ENCODE measurements at places on chromosomes 2 and 18.

DNA sequence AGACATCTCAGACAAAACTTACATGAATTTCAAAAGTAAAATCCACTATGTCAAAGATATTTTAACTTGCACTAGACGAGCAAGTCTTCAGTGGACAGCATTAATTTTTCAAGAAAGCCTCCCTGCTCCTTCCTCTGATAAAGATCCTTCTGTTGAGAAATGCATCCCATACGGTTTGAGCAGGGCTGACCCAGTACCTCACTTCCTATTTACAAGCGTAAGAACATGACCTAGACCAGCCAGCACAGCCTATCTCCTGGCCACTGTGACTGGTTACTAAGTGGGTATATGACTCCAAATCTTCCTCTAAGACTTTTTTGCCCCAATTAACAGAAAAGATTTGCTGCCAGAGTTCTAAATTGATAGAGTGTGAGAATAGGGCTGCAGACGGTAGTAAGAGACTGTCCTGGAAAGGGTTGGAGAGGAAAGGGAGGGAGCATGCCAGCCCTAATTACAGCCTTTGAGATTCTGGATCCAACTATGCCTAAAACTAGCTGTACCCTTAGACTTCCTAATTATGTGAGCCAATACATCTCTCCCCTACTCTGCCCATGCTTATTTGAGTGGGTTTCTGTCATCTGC lies 108.4 kb downstream of the PRELID3A start:
- no peak for DNase-seq

- no peak for DNase-seq
Observed at GRCh38 chr2:238709325-238710025, 138.4 kb upstream of the TWIST2 start.

DNA sequence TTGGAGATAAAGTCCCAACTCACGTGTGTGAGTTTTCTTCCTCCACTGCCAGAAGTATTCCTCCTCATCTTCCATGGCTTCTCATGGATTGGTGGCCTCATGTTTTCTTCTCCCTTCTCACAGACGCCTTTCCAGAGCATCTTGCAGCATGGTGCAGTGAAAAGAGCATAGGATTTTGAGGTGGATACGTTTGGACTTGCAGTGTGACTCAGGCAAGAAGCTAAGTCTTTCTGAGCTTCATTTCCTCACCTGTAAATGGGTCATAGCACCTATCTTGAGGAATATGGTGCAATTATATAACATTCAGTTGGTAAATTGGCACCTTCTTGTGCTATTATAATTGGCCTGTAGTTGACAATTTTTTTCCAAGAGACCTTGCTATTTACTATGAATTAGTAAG lies 247.6 kb downstream of the RDH14 start:
- no peak for DNase-seq

DNA sequence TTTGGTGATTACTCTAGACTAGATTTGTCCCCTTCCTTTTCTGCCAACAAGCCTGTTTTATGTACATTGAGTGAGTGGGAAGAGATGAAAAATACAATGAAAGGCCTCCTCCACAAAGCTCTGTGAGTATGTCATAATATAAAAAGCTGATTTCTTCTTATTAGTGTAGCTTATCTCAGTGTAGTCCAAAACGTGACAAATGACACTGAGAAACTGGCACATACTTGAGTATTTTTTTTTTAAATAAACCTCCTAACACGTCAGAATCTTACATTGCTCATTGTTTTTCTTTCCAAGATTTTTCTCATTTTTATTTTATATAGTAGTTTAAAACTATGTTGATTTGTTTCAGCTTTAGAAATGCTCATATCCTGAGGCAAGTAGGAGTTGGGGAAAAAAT lies 17.9 kb upstream of the FIGN start:
- no peak for DNase-seq

DNA sequence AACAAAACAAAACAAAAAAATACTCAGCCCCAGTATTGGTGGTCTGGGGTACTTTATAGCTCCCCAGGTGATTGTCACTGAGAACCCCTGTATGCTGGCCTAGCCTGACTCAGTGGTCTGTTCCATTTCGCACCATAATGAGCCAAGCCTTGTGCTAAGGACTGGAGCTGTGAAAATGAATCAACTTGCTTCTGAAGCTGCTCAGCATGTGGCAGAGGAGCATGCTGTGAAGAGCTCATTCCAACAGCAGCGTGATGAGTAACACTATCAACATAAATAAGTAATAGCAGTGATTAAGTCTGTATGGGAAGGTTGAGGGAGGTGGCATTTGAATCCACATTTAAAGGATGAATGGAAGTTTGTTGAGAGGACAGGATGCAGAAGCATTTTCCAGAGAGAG lies 67.2 kb upstream of the ATL2 start:
- no peak for DNase-seq

GRCh38 chr2:156333274-156333950 lies 891 bp upstream of the NR4A2 start:
- DNase-seq = no peak

DNA sequence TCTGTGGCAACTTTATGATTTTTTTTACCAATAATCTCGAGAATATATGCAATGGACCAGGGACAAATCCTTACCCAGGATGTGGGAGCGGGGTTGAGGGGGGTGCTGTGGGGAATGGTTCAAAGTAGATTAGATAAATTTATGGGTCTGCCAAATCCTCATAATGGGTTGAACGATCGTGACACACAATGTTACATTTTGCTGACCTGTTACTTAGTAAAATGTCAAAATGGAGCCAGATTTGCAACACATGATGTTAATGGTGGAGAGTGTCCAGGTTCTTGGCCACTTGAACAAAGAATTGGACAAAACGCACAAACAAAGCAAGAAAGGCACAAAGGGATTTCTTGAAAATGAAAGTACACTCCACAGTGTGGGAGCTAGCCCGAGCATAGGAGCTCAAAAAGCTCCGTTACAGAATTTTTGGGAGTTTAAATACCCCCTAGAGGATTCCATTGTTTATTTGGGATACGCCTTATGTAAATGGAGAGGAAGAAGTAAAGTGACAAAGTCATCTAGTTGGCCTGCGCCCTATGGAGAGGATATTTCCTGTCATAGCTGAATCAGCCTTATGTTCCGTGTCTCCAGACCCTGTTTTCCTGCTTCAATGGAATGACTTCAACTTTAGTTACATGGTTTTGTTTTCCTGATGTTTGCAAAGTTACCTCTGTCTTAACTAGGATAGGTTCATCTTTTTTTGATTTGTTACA lies 776.0 kb downstream of the DCC start:
- no peak for DNase-seq

DNA sequence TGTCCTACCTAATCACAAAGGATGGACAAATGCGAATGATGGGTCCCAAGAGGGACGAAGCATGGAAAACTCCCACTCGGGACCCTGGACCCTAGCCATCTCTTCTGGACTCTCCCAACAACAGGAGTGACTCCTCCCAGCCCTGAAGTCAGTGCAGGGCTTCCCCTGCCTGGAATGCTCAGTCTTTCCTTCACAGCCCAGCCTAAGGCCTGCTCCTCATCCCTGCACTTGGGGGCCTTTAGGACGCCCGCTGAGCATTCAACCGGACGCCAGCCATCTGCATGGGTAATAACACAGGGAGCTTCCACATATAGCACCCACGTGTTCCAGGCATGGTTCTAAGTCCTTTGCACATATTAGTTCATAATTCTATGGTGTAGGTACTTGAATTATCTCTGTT lies 237.5 kb downstream of the KLHL29 start:
- DNase-seq = no peak

GRCh38 chr2:176409671-176410070 lies 140.4 kb downstream of the MTX2 start:
- DNase-seq = no peak

GRCh38 chr2:227932001-227932400 lies 60.6 kb downstream of the DAW1 start:
- DNase-seq = no peak

DNA sequence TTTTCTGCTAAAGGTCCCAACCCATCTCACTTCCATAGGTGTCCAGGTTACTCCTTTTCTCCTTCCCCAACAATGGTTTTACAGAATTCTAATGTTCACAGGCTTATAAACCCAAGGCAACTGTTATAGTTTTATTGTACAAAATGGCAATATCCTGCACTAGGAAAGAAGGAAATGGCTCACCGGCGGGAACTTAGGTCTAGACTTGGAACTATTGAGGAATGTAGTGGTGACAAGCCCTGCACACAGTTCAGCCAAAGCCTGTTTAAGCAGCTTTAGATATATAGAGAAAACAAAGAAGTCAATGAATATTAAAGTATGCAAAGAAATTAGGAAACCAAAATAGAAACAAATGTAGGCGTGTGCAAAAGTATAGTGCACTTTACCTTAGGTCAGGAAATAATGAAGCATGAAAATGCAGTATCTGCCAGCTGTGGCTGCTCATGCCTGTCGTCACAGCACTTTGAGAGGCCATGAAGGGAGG lies 22.7 kb upstream of the KCNG3 start:
- DNase-seq = no peak

DNA sequence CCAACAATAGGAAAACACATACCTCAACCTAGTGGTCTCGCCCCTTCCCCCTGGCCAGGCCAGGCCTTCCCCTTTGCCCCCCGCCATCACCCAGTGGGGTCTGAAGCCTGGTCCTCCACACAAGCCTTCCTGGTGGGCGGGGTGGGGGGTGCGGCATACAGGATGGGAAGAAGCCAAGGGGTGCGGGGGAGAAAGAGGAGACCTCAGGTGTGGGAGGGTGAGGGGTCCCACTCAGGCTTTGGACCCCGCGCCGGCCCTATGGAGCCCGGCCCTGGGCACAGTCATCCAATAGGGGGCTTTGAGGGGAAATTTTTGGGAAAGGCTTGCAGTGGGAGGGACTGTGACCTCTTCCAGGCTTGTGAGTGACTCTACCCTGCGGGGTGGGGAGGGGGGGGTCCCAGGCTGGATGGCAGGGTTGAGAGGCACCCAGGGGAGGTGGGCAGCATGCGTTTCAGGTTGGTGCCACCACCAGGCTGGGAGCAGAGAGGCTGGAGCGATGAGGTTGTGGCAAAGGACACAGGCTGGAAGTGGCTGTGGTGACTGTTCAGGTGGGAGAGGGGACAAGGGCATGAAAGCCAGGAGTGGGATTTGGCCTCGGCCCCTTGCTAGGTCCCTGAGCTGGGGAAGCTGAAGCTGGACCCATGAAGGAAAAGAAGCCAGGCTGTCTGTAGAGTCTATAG lies 1.3 kb downstream of the SLC66A3 start:
- no peak for DNase-seq

DNA sequence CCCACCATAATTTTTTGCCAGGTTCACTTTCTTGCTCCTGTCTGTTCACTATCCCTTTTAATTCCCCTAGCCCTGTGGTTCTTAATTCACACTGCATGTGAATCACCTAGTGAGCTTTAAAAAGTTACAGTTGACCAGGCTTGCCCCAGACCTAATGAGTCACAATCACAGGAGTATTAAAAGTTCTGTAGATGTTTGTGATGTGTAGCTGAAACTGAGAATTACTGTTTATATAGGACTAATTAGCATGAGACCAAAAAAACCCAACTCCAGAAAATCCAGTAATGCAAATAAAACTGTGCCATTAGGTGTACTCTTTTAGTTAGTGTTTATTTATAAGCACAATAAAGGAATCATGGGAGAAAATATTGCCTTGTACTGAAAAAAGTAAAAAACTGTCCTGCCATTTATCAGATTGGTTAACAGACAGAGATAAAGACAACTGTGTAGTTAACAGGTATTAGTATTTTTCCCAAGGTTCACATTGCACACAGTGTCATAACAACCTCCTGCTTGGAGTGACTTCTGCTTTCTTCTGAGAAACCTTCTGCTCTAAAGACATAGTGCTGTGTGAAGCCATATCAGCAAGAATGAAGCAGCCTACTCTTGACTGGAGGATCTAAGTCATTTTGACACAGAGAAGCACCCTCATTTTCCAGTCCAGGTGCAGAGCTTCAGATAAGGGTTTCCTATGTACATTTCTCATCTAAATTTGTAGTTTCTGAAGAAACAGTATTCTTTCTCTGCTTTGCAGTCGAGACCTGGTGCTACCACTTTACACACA lies 39.0 kb downstream of the VAPA start:
- no peak for DNase-seq

DNA sequence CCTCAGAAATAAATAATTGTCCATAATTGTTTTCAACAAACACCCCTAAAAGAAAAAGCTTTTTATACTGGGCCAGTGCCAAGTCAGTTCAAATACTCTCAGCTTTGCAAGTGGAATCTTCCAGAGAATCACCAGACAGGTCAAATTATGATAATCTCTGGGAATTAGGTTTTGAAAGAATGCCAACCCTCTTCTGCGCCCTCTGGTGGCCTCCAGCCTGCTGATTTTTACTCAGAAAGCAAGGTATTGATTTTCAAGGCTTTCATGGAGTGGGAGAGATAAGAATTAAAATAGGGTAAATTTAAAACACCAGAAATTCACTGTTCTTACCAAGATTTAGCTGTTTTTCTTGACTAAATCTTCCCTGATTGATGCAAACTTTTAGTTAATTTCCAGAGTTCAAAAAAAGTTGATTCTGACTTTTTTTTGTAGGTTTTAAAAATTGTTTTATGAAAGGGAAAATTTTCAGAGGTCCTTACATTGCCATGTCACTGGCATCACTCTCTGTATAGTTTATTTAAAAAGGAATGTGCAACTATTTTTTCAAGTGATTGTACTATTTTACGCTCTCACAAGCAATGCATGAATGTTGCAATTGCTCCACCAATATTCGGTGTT lies 282.9 kb upstream of the TNP1 start:
- DNase-seq = no peak

DNA sequence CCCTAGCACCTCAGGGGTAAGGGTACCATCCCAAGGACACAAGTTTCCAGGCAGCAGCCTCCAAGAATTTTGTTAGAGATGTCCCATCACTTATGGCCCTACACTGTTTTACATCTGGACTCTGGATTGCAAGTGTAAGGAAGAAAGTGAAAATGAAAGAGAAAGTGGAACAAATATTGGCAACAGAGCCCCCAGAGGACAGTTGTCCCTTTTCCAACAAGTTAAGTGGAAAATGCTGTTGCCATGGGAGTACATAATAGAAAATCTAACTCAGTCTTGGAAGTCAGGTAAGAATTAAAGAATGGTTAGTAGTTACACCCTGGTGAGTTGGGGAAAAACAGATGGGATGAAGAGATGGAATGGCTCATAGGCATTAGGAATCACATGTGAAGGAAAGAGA lies 50.6 kb downstream of the TTC21B start:
- DNase-seq = no peak

- no peak for DNase-seq
Observed at GRCh38 chr2:67448648-67449047, 51.5 kb downstream of the ETAA1 start.

DNA sequence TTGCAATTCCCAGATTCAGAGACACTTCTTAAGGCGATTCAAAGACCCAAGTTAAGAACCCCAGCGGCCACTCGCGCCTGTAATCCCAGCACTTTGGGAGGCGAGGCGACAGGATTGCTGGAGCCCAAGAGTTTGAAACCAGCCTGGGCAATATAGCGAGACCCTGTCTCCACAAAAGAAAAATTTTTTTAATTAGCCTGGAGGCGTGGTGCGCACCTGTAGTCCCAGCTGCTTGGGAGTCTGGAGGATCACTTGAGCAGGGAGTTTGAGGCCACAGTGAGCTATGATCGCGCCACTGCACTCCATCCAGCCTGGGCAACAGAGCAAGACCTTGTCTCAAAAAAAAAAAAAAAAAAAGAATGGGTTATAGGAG lies 585 bp upstream of the ANAPC1 start:
- DNase-seq = no peak

Data from stimulated activated CD4-positive, alpha-beta T cell treated with anti-CD3 and anti-CD28 coated beads, Interleukin-15, amount 100 ng/mL, for 1 hour (primary cell).